ENCODE measurements at places on chromosomes 2 and 18.

- no peak for DNase-seq
These were observed 2.2 kb downstream of the MPP4 start for GRCh38 chr2:201696151-201696659.

GRCh38 chr18:980586-980985 lies 75.9 kb downstream of the ADCYAP1 start:
- DNase-seq, result no peak

GRCh38 chr2:50648041-50648700 lies 383.8 kb downstream of the NRXN1 start:
- no peak for DNase-seq

DNA sequence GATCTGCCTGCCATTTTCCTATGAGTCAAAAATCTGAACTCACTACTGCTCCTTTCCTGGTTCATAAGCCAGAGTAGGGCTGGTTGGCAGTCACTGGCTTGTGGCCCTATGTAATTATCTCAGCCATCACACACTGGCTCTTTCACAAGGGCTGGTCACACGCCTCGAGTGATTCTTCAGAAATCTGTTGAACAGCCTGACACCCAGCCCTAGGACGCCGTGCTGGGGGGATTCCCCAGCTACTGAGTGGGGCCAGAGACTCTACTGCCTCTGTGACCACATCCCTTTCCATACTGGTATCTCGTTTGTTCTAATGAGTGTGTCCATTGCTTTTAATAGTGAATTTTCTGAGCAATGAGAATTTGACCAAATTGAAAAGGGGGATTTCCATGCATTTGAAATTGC lies 45.8 kb upstream of the RBM44 start:
- no peak for DNase-seq

GRCh38 chr2:160940699-160941098 lies 219.5 kb upstream of the TANK start:
- no peak for DNase-seq

GRCh38 chr2:15682354-15682753 lies 90.7 kb downstream of the DDX1 start:
- DNase-seq, result no peak

DNA sequence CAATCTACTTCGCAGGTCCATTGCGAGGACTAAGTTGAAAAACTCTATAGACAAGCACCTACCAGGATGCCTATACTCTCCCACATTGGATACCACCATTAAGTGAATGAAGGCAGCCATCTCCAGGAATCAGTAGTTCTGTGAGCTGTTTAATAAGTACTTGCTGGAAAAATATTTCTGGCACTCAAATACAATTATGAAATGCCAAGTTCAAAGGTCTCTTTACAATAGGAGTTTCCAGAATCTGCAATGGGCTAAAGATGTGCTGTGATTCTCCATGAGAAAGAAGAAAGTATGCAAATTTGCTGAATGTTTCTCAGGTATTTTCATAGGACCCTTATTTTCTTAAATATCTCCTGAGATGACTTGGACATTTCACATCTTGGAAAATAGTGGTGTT lies 103.0 kb downstream of the AP1S3 start:
- no peak for DNase-seq

DNA sequence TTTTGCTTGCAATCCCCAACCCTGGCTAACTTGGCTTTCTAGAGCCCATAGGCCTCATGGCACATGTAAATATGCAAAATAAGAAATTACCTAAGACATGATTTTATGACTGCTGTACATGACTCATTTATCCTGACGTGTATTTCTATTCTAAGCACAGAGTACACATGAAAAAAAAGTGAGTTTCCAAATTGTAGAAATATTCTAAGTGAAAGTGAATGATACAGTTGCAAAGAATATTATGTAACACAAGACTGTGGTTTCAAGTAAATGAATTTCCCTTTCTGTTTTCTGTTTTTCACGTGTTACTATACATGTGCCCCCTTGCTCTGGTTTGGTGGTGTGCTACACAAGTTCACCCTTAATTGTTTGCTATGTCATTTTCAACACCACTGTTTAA lies 162.4 kb downstream of the LRP1B start:
- DNase-seq, result no peak

- no peak for DNase-seq
These were observed 175.5 kb downstream of the SETBP1 start for GRCh38 chr18:44856157-44856556.

- DNase-seq, result no peak
These were observed 33.5 kb upstream of the CD226 start for GRCh38 chr18:69980982-69981804.

DNA sequence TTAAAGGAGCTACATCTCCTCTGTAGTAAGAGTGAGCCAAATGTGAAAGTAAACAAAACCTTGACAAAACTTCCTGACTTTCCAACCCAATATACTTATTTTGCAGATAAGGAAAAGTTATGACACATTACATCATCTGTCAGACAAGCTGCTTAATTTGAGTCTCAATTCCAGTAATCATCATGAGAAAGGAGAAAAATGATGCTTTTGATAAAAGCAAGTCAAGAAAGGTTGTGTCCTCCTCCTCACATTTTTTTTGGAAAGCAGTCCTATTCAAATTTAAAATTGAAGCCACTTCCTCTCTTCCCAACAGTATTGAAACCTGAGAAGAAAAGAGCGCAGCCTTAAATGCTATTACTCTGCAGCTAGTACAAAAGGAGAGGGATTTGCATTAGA lies 519.6 kb downstream of the LRP1B start:
- no peak for DNase-seq

DNA sequence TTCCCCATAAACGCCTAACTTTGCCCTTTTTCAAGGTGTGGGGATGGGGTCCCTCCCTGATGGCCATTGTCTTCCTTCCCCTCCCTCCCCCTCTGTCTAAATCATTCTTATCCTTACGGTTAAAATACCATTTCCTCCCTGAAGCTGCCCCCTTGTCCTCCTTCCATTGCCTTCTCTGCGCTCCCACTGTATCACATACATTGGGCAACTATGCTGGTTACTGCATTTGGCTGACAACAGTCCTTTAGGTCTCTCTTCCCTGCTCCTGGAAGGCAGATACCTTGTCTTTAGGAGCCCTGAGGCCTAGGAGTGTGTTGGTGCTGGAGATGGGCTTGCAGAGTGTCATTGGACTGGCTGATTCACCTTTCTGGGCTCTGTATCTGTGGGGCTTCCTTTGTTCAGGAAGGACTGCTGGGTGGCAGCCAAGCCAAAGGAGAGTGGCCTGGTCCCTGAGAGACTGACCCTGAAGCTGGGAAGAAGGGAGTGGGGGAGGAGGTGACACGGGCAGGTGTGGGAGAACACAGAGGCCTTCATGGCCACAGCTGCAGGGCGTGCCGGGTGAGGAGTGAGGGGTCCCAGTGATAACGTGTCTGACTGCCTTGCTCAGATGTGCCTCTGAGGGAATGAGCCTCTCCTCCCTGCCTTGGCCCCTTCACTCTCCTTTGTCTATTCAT lies 2.2 kb downstream of the WNT6 start:
- DNase-seq, result no peak

DNA sequence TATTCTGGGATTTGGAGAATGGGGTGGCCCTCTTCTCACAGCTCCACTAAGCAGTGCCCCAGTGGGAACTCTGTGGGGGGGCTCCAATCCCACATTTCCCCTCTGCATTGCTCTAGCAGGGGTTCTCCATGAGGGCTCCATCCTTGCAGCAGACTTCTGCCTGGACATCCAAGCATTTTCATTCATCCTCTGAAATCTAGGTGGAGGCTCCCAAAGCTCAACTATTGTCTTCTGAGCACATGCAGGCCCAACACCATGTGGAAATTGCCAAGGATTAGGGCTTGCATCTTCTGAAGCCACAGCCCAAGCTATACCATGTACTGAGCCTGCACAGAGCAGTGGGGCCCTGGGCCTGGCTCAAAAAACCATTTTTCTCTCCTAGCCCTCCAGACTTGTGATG lies 162.4 kb upstream of the CWC22 start:
- DNase-seq, result no peak

DNA sequence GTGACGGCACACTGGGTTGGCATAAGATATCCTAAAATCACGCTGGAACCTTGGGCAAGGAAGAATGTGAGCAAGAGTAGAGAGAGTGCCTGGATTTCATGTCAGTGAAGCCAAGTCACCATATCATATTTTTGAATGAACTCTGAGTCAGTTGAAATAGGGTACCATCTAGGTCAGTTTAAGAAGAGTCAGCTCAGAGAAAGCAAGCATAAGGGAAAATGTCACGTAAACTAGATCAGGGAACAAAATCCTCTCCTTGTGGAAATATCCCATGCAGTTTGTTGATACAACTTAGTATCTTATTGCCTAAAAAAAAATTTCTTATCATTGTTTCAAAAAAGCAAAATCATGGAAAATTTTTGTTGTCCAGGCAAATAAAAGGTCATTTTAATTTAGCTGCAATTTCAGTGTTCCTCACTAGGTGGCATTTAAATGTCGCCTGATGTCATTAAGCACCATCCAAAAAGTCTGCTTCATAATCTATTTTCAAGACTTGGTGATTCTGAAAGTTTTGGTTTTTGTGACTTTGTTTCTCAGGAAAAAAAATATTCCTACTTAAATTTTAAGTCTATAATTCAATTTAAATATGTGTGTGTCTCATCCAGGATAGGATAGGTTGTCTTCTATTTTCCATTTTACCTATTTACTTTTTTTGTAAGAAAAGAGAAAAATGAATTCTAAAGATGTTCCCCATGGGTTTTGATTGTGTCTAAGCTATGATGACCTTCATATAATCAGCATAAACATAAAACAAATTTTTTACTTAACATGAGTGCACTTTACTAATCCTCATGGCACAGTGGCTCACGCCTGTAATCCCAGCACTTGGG lies 19.6 kb downstream of the RSAD2 start:
- DNase-seq, result no peak

GRCh38 chr18:61943175-61943964 lies 50.6 kb upstream of the RNF152 start:
- DNase-seq, result no peak

GRCh38 chr2:98377544-98377943 lies 31.3 kb downstream of the CNGA3 start:
- no peak for DNase-seq

GRCh38 chr2:120669121-120669952 lies 66.3 kb upstream of the GLI2 start:
- no peak for DNase-seq

DNA sequence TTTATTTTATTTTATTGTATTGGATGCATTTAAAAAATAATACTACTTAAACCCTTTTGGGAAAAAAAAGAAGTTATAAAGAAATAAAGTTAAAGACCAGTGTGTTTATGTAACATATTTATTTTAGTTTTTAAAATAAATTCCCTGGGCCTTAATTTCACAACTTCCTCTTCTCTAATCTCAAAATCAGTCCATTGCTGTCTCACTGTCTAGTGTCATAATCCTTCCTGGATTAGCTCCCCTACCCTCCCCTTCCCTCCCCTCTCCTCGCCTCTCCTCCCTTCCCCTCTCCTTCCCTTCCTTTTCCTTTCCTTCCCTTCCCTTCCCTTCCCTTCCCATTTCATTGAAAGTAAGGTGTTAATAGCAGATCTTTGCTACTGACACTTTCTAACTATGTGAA lies 40.3 kb upstream of the ZEB2 start:
- no peak for DNase-seq

DNA sequence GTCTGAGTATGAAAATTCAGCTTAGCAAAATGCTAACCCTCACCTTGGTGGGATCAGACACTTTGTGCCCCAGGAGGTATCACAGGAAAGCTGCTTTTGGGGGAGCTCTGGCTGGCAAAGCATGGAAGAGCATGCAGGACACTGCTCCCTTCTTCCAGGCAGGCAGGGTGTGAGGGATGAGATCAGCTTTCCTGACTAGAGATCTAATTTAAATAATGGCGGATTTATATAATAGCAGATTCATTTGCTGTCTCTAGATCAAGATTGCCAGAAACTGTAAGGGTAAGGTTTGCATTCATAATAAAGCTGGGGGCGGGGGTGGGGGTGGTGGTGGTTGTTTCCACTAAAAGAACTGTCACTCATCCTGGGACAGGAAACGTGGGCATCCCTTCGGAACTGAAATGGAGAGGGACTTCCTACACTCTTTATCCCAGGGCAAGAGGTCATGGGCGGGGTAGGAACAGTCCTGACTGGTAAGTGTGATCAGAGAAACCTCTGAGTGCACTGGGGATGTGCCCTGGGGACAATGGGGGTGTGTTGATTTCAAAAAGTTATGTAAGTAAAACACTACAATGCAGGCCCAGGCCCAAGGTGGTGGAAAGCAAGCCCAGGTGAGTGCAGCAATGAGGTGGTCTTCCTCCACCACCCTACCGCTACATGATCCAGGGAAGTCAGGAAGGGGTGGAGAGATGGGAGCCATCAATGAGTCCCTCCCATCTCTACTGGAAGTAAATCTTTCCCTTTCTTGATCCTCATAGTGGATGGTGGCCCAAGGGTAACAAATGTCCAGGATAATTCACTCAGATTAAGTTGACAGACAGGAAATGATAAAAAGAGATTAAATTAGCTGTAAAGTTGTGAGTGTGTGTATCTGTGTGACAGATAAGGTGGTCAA lies 171.4 kb upstream of the SERPINE2 start:
- DNase-seq, result no peak

DNA sequence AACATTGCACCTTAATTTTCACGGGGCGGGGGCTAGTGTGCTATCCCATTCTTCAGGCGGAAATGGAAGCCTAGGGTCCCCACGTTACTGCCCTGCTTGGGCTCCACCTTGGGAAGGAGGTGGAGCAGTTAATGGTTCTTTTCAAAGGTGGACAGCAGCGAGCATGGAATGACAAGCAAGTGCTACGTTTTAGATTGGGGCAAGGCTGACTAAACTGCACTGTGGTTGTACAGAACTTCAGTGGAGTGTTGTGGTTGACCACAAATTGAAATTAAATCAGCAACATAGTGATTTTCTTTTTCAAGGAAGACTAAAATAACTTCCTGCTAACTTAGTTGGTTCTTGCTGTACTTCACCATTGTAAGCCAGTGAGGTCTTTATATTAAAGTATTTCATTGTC lies 47.0 kb downstream of the CHRNA1 start:
- no peak for DNase-seq

GRCh38 chr18:54075689-54076088 lies 148.8 kb downstream of the MBD2 start:
- DNase-seq, result no peak

GRCh38 chr2:26542194-26542455 lies 64.2 kb upstream of the OTOF start:
- DNase-seq, result no peak

DNA sequence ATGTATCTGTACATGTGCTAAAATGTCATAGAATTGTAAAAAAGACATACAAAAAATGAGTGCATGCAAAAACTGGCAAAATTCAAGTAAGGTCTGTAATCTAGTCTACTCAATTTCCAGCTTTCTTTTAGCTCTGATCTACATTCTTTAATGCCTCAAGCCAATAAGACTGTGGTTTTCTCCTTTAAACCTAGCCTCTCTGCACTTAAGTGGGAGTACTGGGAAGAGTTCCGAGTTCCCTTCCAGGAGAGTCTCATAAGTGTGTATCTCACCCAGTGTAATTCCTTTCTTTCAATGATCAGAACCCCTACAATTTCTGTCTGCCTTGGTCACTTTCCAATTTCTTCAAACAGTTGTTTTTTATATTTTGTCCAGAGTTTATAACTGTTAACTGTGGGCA lies 150.1 kb downstream of the PTRHD1 start:
- no peak for DNase-seq

DNA sequence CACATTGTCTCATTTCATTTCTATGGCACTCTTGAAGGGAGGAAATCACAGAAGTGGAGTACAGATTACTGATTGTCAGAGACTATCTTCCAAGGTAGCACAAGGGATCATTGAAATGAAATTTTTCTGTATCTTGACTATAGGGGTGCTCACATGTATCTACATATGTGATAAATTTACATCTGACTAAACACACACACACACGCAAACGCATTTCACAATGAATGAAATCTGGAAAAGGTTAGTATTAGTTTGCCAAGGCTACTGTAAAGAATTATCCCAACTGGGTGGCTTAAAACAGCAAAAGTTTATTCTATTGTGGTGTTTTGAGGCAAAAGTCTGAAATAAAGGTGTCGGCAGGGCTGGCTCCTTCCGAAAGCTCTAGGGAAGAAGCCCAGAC lies 144.6 kb downstream of the SH3BP4 start:
- no peak for DNase-seq

Measured in stimulated activated CD8-positive, alpha-beta memory T cell treated with anti-CD3 and anti-CD28 coated beads, Interleukin-4, amount 100 ng/mL, for 1 hour (primary cell).